Posterior vena cava (tissue), 2 donors: ENCODE measurements at places on chromosomes 1 and 21. TPM values are rescaled to one million over a fixed set of nuclear protein-coding genes. Genes with fewer than 3 reads are reported as not detected.

GRCh38 chr1:100265562-100265930, 470 bp upstream of the RTCA start:
- no peak for DNase-seq

DNA sequence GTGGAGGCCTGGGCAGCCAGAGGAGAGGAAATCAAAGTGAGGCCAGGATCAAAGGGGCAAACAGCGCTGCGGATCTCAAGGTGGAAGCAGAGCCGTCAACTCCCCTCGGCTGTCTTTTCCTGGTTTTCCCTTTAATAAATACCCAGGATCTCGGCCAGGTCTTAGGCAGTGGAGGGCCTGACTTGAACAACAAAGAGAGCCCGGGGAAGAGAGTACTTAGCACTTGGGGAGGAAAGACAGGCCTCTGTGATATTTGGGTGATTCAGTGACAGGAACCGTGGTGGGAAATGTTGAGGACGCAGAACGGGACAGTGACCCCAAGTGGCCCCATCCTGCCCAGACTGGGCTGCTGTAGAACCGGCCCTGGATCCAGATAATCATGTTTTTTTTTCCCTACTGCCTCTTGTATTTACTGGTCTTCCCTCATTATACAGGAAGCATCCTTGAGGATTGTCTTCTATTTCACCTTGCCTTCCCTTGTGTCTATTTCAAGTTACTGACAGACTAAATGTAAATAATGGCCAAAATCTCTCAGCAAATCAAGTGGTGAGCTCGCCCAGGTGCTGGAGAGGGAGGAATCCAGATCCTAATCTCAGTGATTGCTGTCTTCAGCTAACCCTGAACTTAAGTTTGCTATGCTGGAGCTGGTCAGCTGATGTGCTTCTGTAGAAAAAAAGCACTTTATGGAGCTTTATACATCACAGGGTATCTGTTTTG, 2.8 kb upstream of the MIXL1 start:
- no peak for DNase-seq

DNA sequence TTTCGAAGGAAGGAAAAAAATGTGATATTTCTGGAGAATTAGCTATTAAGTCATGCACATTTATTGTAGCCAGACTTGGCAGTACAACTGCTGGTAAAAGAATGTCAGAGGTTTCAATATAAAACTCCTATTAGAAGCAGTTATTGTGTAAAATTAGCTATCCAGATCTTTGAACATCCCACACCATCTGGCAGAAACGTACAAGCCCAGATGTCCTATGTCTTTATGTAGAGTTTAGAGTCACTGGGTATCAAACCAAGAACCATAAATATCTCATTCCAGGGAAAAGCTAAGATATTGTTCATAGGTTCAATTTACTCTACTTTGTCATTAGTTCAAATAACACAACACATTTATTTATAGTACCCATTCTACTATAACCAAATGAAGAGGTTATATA, 31.4 kb downstream of the OLFM3 start:
- no peak for DNase-seq

KLF17 gene
- total RNA-seq: 0.32 TPM

HSPB7 gene
- 272 TPM for total RNA-seq

FTCD gene
- total RNA-seq: 0.29 TPM

DNA sequence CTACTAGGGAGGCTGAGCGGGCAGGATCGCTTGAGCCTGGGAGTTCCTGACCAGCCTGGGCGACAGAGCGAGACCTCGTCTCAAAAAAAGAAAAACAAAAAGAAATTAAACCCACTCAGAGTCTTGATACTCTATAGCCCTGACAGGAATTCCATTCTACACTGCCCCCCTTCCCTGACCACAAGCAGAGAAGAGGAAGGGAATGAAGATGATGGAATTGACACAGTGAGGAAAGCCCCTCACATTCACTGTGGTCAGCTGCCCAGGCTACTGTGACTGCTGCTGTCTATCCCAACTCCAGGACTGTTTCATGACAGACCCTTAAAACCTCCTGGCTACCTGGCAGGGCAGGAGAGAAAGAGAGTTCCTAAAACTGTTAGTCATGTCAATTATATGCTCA, 12.1 kb downstream of the LIN9 start:
- no peak for DNase-seq
